ENCODE measurements at places on chromosomes 11 and 22.

DNA sequence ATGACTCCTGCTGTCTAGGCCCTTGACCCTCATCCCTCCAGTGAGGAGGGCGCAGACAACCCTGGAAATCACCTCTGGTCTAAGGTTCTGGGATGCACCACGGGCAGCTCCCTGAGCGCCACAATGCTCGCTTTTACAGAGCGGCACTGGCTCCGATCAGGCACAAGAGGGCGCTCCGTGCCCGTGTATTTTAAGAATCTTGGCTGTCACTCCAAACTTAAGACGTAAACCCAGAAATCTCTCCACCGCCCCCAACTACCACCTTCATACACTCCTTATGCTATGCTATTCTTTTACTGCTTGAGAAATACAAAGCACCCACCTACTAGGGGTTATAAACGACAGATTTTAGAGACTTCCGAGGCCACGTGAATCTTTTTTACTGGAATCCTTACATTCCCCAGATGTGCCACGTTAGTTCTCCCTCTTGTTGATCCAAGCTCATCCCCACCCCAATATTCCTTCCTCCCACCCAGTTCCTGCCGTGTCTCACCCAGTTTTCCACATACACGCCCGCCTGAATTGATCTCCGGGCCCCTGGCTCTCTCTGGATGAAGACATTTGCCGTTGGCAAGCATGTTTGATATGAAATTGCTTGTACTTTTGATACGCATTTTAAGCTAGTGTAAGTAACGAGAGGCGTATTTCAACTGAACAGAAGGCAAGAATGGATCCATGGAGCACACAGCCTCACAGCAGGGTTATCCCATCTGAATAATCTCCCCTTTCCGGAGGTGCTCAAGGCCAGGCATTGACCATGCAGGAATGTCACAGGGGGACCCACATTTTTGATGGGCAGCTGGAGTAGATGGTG is 453.5 kb downstream of the OPCML start:
- DNase-seq, result no peak

- no peak for DNase-seq
Measured at GRCh38 chr11:42170601-42171000, 711.1 kb upstream of the LRRC4C start.

DNA sequence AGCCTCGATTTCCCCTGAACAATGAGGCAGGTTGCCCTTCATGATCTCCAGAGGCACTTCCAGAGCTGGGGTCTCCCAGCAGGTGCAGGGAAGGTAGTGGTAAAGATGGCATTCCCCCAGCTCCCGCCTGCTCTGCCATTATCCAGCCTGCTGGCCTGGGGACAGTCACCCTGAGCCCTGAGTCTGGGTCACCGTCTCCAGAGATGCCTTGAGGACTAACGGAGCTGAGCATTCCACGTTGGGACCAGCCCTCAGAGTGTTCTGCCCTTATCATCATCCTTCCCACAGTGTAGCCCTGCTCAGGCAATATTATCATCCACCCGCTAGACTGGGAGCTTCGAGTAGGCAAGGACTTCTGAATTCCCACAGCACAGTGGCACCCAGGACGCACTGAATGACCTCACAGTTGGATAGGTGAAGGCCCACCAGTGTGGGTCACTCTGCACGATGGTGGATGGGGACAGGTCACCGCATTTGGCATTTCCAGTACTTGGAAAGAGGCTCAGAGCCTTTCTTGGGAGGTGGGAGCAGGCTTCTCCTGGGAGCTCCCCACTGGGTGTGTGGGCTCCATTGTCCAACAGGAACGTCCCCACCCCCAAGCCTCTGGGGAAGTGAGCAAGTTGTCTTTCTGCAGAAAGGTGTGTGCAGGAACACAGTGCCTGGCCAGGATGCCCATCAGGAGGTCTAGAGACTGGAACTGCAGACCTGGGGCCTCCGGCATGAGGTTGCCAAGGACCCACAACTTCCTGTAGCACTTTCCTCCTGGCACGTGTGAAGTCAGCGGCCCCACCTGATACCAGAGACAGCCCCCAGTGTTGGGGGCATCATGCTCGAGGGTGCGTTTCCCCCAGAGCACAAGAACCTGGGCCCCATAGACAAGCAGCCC is 51.4 kb upstream of the WNT7B start:
- no peak for DNase-seq

DNA sequence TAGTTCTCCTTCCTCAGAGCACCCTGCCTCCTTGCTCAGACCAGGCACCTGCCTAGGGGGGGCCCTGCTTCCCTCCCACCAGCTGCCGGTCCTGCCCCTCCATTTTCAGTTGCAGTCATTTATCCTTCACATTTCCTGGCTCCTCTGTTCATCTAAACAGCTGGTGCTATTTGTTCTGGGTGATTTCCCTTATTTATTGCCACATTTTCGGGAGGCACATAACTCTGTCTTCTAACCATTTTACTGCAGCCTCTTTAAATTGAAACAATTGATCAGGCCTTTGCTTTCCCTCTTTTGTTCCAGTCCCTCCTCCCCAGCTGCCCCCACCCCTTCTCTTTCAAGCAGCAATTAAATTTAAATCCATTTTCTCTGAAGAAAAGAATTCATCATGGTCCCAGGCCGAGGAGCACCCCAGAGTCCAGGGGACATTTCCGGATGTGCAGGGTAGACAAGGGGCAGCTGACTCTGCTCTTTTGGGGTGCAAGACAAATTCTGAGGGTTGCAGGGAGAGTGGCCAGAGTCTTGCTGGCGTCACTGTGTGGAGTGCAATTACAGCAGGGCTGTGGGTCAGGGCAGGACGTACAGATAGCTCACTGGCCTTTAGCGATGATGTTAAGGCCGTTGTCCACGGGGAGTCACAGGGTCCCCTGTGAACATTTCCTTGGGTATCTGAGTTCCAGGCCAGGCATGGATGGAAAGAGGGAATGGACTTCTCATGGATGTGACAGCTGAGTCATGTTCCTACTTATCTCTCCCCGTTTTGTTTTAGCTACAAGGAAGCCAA is 476.4 kb downstream of the TBC1D22A start:
- DNase-seq, result no peak

DNA sequence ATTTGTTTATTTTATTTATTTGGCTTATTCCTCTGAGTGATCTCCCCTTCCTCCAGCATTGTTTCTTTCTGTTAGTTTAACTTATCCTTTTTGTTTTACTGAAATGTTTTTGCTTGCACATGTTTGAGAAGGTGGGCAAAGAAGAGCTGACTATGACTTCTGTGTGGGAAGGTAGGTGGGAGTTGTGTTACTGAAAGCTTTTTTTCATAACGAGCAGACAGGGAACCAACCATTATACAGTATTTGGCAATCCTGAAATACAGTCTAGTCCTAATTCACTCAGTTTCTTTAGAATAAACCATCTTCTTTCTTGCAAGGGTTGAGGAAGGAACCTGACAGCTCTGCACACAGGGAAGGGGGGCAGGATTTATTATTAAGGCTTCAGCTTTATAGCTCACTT is 37.0 kb upstream of the PAK1 start:
- no peak for DNase-seq

GRCh38 chr22:32080904-32081303 is 37.8 kb downstream of the SLC5A1 start:
- DNase-seq, result peak; percentile 19

DNA sequence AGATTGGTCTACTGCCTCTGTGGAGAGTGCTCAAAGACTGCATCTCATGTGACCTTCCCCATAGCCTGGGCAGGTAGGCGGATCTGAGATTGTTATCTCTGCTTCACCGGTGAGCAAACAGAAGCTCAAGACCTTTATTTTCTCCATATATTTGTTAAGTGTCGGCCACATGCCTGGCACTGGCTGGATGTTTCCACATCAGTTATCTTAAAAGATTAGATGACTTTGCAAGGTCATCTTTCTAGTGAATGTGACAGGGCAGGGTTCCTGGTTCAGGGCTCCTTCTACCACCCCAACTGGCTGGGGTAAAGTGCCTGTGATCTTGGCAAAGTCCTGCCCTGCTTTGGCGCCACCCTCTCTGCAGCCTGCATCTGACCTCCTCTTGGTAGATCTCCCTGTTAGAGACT is 125.0 kb downstream of the CCDC81 start:
- no peak for DNase-seq

DNA sequence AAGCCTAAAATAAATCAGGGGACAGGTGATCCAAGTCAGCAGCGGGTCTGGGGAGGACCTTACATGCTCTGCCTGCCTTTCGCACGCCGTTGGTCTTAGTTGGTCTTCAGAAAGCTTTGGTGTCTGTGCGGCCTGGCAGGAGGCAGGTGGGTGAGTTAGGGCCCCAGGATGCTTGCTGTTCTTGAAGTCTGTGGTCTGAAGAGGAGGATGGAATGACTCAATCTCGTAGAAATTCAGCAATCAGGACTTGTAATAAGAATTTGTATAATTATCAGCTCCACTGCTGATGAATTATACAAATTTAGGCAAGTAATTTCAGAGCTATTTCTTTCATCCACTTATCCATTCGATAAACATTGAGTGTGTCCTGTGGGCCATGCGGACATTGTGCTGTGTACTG is 138.5 kb downstream of the FEZ1 start:
- no peak for DNase-seq

DNA sequence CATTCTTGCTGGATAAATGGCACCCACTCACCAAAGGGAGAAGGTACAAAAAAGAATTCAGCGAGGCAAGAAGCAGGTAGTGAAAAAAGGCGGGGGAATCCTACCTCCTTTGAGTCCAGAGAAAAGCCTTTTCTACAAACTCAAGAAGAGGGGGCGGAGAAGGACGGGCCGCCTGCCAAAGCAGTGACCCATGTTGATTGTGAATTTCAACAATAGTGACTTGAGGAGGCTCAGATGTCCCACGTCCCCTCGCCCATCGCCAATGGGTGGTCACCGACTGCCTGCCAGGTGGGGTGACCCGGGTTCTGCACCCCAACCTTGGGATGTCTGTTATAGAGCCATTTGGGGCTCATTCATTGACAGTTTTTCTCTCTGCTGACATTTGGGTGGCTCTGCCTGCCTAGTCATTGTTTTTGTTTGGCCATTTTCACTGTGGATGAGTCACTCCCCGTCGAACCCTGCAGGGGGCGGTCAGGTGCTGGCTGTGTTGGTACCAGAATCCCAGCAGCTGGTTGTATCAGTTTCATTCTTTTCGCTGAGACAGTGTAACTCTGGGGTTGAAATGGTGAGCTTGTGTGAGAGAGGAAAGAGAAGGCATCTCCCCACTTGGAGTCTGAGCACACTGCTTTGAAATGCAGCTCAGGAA is 163.4 kb upstream of the NCAM1 start:
- peak; percentile 58 for DNase-seq

DNA sequence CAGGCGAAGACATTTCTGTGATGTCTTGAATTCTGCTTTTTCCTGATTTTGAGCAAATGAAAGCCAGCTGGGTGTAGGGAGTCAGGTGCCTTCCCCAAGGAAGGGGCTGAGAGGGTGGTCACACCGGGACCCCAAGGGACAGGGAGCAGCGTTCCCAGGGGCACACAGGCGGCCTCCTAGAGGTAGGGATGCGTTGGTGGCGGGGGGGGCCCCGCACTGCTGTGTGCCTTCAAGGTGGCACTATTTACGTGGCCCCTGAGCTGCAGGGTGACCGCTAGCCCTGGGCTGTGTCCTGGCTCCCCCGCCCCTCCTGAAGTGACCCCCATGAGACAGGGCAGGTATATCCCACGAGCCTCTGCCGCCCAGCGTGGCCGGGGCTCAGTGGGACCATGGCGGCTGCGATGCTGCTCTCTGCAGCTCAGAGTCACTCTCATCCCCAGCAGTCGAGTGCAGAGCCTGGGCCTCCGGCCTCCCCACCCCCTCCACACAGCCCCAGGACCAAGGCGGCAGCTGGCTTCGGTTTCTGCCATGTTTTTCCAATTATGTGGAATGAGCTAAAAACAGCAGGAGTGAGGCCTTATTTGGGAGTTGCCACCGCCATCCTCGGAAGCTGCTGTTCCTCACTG is 60.9 kb downstream of the LRP5 start:
- no peak for DNase-seq

GRCh38 chr11:111225881-111226280 is 19.6 kb upstream of the POU2AF2 start:
- no peak for DNase-seq

GRCh38 chr11:62567018-62567633 is 6.6 kb downstream of the EEF1G start:
- DNase-seq, result no peak

DNA sequence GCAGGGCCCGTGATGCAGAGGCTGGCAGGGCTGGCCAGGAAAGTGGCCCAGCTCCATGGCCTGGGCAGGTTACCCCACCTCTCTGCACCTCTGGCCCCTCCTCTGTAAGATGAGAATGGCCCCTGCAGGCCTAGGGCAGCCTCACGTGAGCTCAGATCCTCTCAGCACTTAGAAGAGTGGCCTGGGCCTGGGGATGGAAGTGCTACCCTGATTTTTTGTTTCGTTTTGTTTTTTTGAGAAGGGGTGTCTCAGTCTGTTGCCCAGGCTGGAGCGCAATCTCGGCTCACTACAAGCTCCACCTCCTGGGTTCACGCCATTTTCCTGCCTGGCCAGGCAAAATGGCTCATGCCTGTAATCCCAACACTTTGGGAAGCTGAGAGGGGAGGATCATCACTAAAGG is 982 bp downstream of the APOBEC3H start:
- no peak for DNase-seq

GRCh38 chr11:100316952-100317351 is 370.1 kb upstream of the ARHGAP42 start:
- no peak for DNase-seq

DNA sequence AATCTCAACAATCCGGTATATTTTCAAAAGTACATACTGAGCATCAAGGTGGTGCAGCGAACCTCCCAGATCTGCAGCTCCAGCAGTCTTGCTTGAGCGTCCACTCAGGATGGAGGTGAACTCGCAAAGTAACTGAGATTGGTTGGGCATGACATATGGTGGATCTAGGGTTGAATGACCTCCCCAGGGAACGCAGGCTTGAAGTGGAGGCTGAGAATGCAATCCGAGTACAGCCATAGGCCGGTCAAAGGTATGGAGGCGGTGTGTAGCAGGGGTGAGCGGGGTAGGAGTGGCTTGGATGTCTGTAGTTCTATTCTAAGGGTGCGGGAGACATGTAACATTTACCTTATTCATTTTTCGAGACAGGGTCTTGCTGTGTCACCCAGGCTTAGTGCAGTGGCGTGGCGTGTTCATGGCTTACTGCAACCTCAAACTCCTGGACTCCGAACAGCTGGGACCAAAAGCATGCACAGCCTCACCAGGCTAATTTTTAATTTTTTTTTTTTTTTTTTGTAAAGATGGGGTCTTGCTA is 631 bp upstream of the C22orf39 start:
- DNase-seq, result peak; percentile 27

DNA sequence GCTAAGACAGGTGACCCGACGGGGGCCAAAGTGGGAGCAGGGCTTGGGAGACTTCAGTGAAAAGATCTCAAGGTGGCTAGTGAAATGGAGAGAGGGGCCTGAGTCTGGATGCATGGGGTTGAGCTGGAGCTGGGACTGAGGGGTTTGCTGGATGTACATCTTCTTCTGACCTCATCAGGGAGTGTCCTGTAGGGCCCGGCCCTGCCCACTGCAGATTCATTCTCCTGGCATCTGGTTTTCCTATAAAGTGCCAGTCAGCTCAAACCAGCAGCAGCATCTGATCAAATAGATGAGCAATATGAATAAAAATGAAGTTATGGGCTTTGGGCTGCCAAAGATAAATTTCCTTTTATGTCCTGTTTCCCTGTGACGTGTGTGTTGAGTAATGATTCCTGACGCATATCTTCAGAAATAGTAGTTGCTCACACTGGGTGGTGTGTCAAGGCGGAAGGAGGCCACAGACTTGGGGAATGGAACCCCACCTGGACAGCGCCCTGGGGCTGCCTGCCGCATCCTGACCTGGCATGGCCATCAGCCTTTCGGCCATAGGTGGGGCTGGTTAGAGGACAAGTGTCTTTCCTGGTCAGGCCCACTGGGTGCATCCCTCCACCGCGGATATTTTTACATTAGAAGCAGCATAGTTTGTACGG is 135.4 kb downstream of the OSBP2 start:
- DNase-seq, result no peak

GRCh38 chr11:134267461-134267860 is 8.7 kb upstream of the GLB1L3 start:
- DNase-seq, result no peak

Data from NCI-H2107 (cell line).